Muscle of leg (tissue), 16 donors: ENCODE measurements at places on chromosomes 4 and X.
A peak's percentile ranks its signal among the peaks of the same experiment; 100 is the strongest.

DNA sequence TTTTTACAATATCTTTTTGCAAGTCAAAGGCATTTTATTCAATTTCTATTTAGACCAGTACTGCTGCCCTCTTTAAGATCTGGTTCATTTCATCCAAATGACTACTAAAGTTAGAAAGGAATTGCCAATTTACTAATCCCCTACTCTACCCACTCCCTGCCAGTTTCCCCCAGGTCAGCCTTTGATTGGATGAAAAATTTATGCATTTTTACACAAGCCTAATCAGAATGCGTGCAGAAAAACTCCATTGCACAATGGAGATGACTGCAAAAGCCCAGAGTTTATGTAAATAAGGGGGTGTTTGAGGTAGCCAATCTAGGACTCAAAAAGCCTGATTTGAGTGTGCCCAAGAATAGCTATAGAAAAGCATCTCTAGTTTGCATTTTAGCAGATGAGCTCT is 310.6 kb downstream of the PABPC4L start:
- no peak for DNase-seq

DNA sequence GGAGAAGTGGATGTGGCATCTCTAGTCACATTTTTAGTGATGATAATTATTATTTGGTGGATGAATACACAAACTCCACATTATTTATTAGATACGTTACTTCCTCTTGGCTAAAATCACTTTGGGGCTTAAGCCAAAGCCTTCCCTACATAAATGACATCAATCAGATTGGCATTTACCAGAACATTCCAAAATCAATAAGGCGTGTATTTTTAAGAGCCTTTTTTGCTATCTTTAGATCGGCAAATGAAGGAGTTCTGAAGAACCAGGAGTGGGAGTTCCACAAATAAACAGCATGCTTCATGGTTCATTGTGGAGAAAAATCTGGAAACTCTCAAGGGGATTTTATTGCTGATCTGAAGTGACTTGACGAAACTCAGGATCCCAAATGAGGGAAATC is 89.7 kb downstream of the AMELX start:
- DNase-seq = no peak

- DNase-seq = no peak
Observed at GRCh38 chr4:5892323-5893003, 423 bp downstream of the CRMP1 start.

DNA sequence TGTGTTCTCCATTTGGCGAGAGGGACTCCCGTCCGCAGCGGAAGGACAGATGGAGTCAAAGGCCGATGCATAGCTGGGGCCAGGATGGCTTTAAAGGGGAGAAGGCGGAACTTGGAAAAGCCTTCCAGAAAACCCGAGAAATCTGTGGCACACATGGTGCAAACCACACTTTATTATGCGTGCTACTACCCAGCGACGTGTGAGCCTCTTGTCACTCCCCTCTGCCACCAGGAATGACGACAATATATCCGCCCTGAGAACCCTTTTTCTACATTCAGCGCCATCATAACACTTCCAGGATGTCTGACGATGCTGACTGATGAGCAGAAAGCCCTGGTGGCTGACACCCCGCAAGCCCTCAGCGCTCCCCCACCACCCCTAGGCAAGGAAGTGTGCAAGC is 689 bp upstream of the DCHS2 start:
- no peak for DNase-seq

- no peak for DNase-seq
Observed at GRCh38 chrX:124030520-124030919, 69.0 kb downstream of the STAG2 start.

- DNase-seq = peak; percentile 83
Observed at GRCh38 chrX:134026565-134027311, 41.3 kb upstream of the GPC3 start.

GRCh38 chrX:136165406-136165805 is 18.1 kb downstream of the FHL1 start:
- no peak for DNase-seq

GRCh38 chrX:13518126-13518525 is 51.3 kb upstream of the EGFL6 start:
- no peak for DNase-seq

- DNase-seq = peak; percentile 20
Observed at GRCh38 chr4:78638337-78639172, 87.0 kb downstream of the ANXA3 start.

DNA sequence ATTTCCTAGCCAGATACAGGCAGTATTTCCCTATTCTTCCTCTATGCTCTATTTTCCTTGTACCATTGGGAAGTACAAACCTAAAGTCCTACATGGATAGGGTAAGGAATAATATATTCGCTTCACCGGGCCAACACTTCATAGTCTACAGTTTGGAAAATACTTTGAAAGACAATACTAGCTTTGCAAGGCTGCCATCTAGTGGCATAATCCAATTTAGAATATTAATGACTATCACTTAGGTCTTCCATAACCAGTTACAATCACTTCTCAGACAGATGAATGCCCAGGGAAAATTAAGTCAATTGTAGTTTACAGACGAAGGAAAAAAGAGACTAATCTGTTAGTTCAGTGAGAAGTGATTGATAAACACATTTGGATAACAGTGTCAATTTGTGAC is 141.0 kb upstream of the FAM47C start:
- DNase-seq = peak; percentile 51

- DNase-seq = no peak
Observed at GRCh38 chr4:174275101-174275500, 8.4 kb downstream of the FBXO8 start.

DNA sequence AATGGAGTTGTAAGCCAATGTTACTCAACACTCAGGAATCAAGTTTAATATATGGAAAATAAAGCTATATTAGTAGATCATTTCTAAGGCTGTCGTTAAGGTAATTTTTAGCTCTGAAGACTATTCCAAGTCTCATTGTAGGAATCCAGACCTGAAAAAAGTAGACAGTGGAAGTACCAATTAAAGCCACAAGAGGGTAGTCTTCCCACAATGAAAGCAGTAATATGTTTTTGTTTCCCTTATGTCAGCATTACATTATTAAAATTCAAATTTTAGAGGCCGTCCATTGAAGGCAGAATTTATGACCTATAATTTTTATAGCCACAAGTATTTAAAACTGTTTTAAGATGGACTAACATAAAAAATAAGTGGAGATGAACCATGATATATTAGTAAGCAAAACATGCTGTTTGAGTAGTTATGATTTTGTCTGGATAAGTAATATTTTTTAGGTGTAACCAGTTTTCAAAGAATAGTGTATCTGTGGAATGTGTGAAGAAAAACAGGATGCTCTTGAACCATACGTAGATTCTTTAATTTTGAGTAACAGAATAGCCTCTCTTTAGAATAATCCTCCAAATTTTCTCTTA is 372.6 kb upstream of the TECRL start:
- peak; percentile 34 for DNase-seq
